IPS DF 19.7 (cell line): ENCODE measurements at places on chromosomes 5 and 9.

DNA sequence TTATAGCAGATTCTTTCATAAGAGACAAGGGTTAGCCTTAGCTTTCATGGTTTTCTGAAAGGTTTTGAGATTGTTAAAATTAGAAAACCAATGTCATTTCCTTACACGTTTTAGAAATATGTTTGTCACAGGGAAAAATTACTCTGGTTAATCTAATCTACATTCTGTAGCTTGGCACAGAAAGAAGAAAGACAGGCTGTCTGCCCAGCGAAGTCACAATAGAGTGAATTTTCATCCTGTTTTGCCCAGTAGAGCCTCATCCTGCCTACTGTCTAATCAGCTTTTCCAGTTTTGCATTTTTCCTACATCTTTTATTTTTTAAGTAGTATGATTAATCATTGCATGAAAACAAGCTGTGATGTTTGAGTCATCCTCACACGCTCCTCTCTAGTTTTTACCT is 688.8 kb downstream of the MTRR start:
- DNase-seq: no peak

- DNase-seq: no peak
These were observed 18.3 kb upstream of the HSDL2 start for GRCh38 chr9:112361601-112362000.

DNA sequence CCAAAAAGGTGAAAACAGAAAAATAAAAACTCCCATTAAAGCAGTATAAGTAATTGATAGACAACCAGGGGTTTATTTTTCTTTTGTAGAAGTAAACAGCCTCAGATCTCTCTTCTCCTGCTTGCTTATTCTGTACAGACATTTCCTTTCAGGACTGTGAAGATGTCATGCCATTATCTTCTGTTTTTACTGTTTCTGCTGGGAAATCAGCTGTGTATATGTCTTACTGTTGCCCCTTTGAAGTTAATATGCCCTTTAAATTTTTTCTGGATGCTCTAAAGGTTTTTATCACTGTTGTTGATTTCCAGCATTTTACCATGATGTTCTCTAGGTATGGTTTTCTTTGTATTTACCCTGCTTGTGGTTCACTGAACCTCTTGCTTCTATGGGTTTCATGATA is 199.5 kb downstream of the NXNL2 start:
- no peak for DNase-seq

GRCh38 chr5:170788626-170789304 is 5.2 kb downstream of the GABRP start:
- no peak for DNase-seq

DNA sequence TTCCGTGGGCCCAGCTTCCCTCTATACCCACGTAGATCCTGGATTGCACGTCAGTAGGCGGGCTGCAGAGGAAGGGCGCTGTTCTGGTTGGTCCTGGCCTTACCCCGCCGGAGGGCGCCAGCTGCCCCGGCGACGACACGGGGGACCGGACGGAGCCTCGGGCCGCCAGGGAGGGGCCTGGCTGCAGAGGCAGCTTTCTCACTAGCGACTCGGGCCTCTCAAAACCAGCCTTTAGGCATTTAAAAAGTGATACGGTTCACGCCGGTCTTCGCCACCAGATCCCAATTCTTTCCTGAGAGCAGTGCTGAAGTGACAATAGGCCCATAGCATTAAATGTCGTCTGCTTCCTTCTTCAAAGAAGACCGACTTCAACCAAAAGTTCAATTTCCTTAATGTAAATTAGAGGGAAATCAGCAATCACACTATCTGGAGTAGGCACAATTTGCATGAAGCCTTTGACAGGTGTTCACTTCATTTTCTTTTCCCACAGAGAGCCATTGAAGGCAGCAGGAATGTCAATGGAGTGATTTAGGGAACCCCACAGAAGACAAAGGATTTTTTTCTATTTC is 17.6 kb upstream of the UBE2D2 start:
- DNase-seq: no peak

DNA sequence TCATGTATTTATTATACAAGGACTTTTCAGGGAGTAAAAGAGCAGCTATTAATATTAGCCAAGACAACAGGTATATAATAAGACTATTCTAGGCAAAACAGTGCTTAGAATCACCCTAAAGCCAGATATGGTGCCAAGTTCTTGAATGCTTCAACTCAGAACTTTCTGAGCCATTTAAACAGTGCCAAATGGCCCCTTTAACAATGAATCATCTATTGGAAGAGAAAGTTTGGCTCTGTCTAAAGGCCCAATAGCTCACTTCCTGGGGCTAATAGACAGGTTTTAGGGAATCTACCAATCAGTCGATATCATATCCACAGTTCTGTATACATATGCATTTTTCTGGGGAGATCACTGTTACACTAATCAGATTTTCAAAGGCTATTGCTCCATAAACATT is 42.9 kb downstream of the ZNF474 start:
- DNase-seq: no peak

GRCh38 chr9:109906766-109907382 is 126.9 kb downstream of the PALM2AKAP2 start:
- no peak for DNase-seq

GRCh38 chr5:156913719-156914370 is 49.2 kb downstream of the TIMD4 start:
- peak; percentile 99 for DNase-seq

DNA sequence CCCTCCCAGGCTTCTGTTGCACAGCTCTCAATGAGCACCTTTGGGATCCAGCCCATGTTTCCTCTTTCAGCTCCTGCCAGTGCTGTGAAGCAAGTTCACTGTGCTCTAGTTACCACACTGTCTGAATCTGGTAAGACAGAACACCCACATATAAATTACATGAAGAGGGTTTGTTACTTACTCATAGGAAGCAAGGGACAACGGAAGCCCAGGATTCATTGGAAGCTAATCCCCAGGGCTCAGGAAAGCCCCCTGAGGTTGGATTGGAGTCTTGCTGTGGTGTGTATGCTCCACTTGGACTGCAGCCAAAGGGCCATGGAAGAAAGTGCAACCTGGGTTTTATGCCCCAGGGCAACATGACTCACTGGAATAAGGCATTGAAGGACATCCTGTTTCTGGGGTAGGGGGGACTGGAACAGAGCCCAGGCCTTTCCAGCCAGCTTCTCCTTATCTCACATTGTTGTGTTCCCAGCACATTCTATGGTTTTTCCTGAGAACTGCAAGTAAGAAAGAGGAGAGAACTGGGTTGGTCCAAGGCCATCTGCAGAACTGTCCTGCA is 15.6 kb upstream of the CLK4 start:
- no peak for DNase-seq

GRCh38 chr9:79895232-79895631 is 323.5 kb downstream of the TLE4 start:
- DNase-seq: no peak

- no peak for DNase-seq
These were observed 88.4 kb upstream of the ADRA1B start for GRCh38 chr5:159827861-159828260.

GRCh38 chr9:117184173-117184572 is 230.7 kb downstream of the ASTN2 start:
- DNase-seq: no peak

DNA sequence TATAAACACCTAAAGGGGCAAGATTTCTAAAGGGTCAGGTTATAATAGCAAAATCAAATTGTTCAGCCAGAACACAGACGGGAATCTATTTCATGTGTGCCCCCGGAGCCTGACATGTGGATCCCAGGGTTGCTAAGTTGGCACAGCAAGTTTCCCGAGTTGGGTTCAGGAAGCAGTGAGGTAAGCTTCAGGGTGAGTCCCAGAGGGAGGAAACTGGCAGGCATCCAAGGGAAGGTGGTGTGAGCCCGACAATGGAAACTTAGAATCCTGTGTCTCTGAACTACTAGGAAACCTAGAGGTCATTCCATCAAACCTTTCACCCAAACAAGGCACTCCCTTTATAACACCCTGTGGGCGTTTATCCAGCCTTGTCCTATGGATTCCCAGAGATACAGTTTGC is 98.4 kb downstream of the ADRB2 start:
- DNase-seq: no peak

DNA sequence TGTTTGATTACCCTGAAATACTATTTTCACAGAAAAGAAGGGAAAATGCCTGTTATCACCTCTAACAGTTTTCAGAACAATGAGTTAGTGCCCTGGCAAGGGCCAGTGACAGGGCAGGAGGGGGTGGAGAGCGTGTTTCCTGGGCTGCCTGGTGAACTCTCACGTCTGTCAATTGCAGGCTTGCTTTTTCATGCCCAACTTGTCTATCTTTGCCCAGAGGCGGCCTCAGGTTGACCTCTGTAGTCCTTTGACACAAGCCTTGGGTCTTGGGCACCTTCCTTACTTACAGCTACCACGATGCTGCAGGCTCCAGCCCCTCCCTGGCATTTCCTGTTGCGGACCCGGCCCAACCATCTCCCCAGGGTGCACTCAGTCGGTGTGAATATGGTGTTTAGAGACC is 2.2 kb upstream of the CEL start:
- DNase-seq: no peak

- no peak for DNase-seq
These were observed 341.7 kb upstream of the TYRP1 start for GRCh38 chr9:12351293-12352044.

DNA sequence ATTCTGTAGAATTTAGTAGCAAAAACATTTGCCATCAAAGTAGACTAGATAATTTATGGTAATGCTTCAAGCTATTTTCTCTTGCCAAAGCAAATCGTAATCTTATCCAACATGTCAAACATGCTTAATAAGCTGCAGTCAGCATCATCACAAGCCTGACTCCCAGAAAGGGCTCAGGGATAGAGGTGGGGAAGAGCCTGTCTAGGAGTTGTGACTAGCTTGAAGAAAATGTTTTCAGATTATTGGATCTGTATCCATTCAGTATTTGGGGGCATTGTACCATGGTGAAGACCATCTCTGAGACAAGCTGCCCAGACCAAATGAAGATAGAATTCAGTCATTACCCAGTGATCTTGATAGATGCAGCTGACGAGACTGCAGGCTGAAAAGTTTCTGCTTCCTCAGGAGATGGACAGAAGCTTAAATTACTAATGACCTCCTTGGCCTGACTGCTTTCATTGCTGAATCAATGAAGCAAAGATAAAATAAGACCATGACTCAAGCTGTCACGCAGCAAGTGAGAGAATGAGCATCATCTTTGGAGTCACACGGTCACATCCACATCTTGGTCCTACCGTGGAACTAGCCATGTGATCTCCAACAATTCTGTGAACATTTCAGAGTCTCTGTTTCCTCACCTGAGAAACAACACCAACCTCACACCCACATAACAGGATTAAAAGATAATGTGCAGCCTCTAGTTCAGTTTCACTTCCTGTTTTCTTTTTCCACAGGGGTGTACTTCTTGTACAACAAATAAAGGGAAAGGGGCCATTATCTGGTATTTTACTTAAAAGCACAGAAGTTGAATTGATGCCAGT is 9.4 kb downstream of the ERAP2 start:
- DNase-seq: no peak

GRCh38 chr5:75975496-75975895 is 107.7 kb upstream of the SV2C start:
- no peak for DNase-seq

GRCh38 chr9:130756455-130757152 is 63.0 kb downstream of the EXOSC2 start:
- no peak for DNase-seq

GRCh38 chr9:88387552-88388202 is 567 bp upstream of the SPIN1 start:
- no peak for DNase-seq

GRCh38 chr9:76116913-76117312 is 226.4 kb downstream of the PCSK5 start:
- DNase-seq: no peak

DNA sequence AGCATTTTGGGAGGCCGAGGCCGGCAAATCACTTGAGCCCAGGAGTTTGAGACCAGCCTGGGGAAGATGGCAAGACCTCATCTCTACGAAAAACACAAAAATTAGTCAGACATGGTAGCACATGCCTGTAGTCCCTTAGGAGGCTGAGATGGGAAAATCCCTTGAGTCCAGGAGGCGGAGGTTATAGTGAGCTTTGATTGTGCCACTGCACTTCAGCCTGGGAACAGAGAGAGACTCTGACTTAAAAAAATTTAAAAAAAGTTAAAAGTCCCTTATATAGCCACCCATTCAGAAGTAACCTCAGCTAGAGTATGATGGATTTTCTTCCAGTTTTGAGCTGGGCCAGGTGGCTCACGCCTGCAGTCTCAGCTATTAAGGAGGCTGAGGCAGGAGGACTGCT is 72.4 kb downstream of the UGCG start:
- no peak for DNase-seq

GRCh38 chr5:169411786-169412430 is 111.0 kb upstream of the SLIT3 start:
- no peak for DNase-seq

DNA sequence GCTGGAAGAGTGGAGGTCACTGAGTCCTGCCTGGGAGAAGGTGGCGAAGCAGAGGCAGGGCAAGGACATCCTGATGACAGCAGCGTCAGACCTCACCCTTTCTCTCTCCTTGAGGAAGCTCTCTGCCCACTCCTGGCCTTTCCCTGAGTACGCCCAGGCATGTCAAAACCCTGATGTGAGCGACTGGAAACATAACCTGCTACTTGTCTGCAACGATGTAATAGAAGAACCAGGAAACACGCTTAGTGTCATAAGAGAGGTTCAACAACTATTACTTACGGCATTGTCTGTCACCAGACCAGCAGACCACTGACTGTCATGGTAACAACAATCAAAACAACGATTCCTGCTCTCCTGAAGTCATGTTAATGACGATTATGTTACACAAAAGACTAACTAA is 152.4 kb downstream of the ACTL7B start:
- DNase-seq: no peak

DNA sequence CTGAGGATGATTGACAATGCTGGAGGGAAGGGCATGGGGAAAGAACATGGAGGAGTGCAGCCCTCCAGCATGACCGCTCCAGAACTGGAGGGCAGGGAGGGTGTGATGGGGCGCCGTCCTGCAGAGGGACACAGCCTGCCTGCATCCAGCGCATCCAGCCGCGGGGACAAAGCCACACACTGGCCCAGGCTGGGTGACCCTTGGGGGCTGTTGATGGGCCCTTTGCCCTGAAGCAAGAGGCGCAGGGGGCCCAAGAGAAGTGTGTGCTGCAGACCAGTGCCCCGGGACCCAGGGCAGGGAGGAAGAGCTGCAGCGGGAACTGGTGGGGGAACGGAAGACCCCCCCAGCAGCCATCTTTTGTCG is 169.8 kb upstream of the PPP1R26 start:
- no peak for DNase-seq

GRCh38 chr9:69115621-69116020 is 58.5 kb upstream of the TJP2 start:
- no peak for DNase-seq

- no peak for DNase-seq
These were observed 43.3 kb downstream of the DOCK8 start for GRCh38 chr9:257957-258356.
